ENCODE measurements at places on chromosomes 16 and 17.

DNA sequence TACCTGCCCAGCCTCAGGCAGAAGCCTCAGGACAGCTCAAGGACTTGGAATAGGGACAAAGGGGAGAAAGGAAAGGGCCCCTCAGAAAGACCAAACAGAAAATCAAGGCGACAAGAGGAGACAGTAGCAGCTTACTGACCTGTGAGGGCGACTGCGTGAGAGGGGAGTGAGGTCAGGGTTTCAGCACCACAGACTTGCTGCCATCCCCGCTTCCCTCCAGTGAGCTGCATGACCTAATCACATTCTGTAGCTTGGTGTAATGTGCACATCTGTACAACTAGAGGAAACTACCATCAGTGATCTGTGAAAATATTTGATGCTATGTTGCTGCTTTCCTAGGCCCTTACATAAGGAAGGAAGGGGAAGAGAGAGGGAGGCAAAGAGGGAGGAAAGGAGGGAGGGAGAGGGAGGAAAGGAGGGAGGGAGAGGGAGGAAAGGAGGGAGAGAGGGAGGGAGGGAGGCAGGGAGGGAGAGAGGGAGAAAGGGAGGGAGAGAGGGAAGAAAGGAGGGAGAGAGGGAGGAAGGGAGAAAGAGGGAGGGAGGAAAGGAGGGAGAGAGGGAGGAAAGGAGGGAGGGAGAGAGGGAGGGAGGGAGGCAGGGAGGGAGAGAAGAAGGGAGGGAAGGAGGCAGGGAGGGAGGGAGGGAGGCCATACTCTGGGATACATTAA, 404.9 kb upstream of the CDH5 start:
- no peak for DNase-seq

- DNase-seq, result peak; percentile 65
Measured at GRCh38 chr16:57530104-57530521, 6.3 kb downstream of the CCDC102A start.

DNA sequence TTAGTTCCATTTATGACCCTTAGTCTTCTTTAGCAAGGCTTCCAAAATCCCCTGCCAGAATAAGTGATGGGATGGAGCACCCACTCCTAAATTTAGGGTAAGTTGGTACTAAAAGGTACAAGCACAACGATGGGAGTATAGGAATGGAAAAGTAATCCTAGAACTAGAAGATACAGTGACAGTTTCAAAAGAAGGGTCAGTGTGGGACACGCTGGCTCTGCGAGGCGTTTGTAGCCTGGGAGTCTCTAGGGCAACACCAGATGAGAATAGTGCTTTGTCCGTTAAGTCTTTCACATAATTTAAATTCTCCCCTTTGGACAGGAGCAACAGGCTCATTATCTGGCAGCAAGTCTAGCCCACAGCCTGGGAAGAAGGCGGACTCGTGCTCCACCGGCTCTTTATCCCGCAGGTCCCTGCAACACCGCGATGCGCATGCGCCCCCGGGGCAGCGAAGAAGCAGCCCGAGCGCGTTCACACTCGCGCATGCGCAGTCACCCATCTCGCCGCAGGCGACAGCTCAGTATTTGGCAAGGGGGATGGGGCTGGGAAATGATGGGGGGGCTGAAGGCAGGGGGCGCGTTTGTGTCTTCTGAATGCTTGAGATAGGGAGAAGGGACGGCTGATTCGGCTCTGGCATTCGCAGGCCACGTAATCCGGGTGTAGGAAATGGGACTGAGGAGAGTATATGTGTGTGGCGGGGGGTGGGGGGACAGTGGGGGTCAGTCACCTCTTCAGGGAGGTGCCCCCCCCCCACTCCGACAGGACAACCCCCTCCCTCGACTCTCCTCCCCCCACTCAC, 564 bp downstream of the SPOP start:
- peak; percentile 93 for DNase-seq

DNA sequence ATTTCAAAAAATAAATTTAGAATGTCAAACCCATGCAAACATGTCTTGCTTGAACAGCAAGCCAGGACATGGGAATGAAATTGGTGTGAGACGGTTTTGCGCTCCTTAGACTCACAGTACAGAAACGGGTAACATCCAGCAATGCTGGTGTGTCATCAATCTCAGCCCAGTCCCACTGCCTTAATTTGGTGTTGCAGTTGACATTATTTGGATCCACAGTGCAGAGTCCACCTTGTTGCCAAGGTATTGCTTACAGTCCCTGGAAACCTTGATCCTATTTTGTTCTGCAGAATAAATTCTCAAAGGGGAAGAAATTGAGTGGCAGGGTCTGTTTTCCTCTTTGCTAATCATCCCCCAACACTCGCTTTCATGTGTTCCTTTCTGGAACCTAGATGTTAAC, 311.6 kb upstream of the MON1B start:
- DNase-seq, result no peak

DNA sequence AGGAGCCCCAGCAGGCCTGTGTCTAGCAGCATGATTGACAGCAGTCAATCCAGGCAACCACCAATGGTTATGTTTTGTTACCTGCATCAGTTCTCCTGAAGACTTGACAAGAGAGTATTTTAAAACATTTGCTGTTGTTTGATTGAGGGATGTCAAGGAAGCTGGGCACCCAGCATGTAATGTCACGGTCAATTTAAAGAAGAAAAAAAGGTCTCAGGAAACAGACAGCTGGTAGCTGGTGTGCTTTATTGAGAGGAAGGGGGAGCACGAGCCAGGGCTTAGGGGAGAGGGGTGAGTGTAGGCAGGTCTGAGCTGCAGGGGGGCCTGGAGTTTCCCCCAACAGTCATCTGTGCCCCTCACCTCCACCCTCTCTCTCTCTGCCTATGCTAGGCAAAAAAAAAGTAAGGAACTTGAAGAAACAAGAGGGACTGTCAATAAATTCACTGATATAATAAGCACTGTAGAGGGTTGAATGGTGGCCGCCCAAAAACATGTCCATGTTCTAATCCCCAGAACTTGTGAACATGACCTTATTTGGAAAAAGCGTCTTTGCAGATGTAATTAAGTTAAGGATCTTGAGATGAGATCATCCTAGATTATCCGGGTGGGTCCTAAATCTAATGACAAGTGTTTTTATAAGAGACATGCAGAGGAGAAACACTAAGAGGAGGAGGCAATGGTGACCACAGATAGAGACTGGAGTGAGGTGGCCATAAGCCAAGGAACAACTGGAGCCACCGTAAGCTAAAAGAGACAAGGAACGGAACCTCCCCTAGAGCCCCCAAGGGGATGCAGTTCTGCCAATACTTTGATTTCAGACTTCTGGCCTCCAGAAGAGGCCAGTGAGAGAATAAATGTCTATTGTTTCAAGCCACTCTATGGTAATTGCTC, 14.5 kb downstream of the TSPOAP1 start:
- no peak for DNase-seq

GRCh38 chr17:78013683-78014467, 55.4 kb downstream of the TNRC6C start:
- peak; percentile 15 for DNase-seq

GRCh38 chr17:58917228-58917627, 161.6 kb downstream of the PPM1E start:
- no peak for DNase-seq

DNA sequence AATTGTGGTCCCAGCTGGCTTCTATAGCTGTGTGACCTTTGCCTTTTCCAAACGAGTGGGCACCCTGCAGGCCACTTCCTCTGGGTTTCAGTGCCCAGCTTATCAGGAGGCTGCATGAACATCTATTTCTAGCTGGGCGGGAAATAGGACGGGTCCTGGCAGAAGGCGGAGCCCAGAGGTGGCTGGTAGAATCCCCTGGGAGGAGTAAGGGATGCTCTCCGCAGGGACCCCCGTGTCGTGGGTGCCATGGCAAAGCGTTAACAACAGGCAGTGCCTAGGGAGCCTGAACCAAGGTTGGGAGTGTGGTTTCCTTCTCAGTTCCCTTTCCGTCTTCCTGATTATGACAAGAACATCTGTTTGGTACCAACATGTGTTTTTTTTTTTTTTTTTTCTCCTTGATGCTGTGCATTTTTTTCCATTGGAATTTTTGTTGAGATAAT, 58.2 kb downstream of the PLCG2 start:
- DNase-seq, result no peak

DNA sequence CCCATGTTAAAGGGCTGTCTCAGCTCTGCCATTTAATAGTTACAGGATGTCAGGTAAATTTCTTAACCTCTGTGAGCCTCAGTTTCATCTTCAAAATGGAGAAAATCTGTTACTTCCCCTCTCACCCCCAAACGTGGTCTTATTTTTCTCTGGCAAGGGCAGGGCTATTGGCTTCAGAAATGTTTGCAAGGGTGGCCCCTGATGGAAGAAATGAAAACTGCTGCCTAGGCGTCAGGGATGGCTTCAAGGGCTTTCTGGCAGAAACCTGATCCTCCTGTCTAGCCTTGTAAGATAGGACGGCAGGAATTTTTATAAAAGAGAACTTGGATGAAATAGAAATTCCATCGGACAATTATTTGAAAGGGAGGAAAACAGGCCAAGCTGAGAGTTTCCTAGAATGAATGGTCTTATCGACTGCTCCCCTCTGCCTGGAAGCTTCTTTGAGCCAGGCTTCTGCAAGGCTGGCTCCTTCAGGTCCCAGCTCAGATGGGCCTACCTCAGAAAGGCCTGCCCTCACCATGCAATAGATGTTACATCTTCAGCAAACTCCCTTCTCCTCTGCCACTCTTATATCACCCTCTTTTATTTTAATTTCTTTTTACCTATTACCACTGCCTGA, 43.0 kb upstream of the TANGO6 start:
- DNase-seq, result no peak

- no peak for DNase-seq
Measured at GRCh38 chr16:73083271-73083670, 35.3 kb upstream of the ZFHX3 start.

DNA sequence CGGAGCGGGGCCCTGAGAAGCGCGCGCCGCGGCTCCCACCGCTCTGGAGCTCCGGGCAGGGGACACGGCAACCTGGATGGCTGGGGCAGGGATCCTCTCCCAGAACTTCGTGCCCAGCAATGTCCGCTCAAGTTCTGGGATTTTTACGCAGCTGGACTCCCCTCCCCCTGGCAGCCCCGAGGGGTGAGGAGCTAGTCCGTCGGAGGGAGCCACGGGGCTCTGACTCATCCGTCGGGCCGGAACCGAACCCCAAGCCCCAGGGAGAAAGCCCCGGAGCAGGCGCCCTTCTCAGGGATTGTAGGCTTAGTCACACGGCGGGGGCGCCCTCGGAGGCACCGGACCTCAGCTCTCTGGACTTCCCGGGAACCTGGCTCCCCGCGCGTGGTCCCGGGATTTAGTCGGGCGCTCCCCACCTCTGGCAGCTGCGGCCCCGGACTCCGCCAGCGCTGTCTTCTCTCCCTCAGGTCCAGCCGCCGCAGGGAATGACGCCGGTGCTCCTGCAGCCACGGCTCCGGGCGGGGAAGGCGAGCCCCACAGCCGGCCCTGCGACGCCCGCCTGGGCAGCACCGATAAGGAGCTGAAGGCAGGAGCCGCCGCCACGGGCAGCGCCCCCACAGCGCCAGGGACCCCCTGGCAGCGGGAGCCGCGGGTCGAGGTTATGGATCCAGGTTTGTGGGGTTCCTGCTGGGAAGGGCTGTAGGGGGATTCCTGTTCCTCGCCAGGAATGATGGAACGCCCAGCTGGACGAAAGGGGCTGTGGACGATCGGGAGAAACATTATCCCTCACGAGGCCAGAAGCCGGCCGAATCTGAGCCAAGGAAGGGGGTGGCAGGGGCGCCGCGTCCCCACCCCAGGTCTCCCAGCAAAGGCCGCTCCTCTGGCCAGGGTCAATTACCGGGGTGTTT, 830 bp downstream of the SPHK1 start:
- DNase-seq, result peak; percentile 27

DNA sequence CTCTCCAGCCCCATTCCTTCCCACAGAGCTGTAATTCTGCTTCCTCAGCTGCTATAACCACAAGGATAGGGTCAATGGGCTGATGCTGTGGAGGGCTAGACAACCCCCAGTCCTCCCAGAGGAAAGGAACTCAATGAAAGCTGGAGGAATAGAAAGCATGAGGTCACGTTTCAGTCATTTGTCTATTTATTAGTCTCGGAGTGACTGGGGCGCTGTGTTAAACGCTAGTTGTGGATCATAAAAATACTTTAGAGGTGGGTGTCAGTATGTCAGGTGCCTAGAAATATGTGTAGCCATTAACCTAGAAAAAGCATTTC, 787 bp upstream of the CCL3L1 start:
- DNase-seq, result no peak

DNA sequence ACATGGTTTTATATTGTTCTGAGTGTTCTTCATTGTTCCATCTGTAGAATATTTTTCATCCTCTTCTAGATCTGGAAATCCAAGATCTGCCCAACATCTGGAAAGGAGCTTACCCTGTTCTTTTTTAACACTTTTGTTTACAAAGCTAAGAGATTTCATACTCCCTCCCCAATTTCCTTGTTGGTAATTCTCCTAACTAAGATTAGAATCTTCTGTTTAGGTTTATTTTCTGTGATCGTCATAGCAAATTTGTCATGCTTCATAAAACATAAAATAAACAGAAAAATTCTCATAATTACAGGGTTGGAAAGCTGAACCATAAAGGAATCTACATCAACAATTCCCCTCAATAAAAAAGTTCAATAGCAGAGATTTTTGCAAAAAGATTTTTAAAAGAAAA, 580.3 kb upstream of the CA10 start:
- DNase-seq, result no peak

DNA sequence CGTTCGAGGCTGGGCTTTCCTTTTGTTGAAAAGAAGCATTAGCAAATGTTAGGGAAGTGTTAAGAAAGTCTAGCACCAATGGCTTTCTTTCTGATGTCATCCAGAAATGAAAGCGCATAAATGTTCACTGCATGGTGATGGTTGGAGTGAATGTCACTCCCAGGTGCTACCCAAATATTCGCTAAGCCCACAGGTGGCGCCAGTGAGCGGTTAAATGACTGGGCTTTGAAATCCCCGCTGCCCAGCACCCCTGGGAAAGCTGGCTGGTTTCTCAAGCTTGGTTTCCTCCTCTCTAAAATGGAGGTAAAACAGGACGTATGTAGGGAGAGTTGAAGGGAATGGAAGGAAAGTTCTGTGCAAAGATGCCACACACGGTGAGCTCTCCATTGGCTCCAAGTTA, 104.4 kb downstream of the IRX5 start:
- no peak for DNase-seq

DNA sequence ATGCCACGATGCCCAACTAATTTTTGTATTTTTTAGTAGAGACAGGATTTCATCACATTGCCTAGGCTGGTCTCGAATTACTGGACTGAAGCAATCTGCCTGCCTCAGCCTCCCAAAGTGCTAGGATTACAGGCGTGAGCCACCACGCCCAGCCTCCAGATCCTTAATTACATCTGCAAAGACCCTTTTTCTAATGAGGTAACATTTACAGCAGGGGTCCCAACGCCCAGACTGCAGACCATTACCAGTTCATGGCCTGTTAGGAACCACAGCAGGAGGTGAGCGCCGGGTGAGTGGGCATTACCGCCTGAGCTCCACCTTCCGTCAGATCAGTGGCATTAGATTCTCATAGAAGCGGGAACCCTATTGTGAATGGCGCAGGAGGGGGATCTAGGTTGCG, 4.0 kb upstream of the RAB11FIP4 start:
- DNase-seq, result no peak

GRCh38 chr17:75153780-75154194, 525 bp downstream of the JPT1 start:
- no peak for DNase-seq

- DNase-seq, result no peak
Measured at GRCh38 chr16:18983565-18984434, at the start of gene TMC7. Gene TMC7 (plus strand): TSS chr16:18983934. CDS start chr16:18984064, 130 bp downstream.

- DNase-seq, result peak; percentile 60
Measured at GRCh38 chr16:48611329-48612137, 1.6 kb upstream of the N4BP1 start.
